ENCODE measurements at places on chromosomes 5 and 9.

GRCh38 chr5:56900858-56901578 lies 8.4 kb upstream of the SETD9 start:
- DNase-seq, result no peak

- DNase-seq, result no peak
These were observed 77.8 kb downstream of the TTLL11 start for GRCh38 chr9:122015170-122015821.

GRCh38 chr5:125006011-125006685 lies 259.7 kb upstream of the ZNF608 start:
- peak; percentile 19 for DNase-seq

DNA sequence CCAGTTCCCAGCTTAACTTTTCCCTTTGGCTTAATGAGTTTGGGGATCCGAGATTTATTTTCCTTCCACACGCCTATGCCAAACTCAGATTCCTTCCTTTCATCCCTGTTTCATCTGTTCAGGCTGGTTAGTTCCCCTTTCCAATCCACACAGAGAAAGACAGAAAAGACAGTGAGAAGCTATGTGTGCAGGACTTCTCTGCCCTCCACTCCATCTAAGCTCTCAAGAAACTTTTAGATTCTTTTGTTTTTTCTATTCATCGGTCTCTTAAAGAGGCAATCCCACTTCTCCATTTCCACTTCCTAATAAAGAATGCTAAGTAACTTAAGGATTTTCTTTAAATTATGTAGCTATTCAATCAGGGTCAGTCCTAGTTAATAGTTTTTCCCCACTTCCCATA lies 11.2 kb downstream of the ITGA1 start:
- DNase-seq, result no peak

- no peak for DNase-seq
These were observed 2.3 kb downstream of the TTF1 start for GRCh38 chr9:132404228-132404881.

GRCh38 chr5:111901296-111901695 lies 144.3 kb upstream of the NREP start:
- no peak for DNase-seq

DNA sequence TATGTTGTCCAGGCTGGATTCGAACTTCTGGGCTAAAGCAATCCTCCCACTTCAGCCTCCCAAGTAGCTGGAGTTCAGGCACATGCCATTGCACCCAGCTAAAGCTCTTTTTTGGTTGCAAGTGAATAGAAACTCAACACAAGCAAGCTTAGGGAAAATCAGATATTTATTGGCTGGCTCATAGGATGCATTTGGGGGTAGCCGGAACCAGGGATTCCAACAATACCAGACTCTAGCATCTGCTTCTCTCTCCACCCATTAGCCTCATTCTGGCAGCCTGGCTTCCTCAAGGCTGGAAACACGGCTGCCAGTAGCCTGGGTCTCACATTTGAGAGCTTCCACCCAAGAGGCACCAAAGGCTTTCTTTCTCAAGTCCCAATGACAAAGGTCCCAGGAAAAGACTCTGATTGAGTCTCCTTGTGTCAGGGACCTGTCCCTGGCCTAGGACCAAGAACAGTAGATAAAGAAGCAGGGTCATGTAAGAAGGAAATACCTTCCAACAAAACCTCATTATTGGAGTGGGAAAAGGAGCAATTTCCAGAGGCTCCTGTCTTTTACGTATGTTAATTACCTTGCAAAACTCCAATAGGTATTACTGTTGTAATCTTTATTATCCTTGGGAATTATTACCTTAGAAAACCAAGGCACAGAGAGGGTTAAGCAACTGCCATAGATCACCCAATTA lies 23.0 kb upstream of the B4GALT1 start:
- DNase-seq, result no peak

DNA sequence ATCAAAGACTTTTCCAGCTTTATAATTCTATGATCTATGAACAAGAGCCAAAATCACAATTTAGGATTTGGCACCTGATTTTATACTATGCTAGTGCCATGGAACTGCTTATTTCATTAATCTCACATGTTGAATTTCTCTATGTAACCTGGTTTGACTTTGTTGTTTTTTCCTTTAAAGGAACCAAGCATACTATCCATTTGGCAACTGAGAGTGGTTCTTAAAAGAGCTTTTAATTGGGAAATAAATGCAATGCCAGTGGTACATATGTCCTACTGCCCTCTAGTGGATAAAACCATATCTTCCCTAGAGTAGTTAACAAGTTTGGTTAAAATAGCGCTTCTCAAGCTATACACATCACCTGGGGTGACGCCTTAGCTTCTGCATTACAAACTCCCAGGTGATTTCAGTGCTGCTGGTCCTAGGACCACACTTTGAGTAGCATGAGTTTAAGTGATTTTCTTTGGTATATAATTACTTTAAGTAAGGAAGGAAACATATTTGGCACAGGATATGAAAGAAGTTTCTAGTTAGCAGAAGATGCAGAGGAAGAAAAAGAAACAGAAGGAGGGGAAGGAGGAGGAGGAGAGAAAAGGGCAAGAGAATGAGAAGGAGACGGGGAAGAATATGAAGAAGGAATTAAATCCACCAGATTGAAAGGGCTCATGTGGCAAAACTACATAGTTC lies 56.8 kb downstream of the FGF10 start:
- peak; percentile 28 for DNase-seq

- DNase-seq, result peak; percentile 8
These were observed 758.4 kb upstream of the SEMA6A start for GRCh38 chr5:117333011-117333410.

- no peak for DNase-seq
These were observed 51.0 kb downstream of the TRPC7 start for GRCh38 chr5:136314302-136314701.

GRCh38 chr5:141508798-141509611 lies 20.1 kb downstream of the PCDHGC5 start:
- peak; percentile 14 for DNase-seq

DNA sequence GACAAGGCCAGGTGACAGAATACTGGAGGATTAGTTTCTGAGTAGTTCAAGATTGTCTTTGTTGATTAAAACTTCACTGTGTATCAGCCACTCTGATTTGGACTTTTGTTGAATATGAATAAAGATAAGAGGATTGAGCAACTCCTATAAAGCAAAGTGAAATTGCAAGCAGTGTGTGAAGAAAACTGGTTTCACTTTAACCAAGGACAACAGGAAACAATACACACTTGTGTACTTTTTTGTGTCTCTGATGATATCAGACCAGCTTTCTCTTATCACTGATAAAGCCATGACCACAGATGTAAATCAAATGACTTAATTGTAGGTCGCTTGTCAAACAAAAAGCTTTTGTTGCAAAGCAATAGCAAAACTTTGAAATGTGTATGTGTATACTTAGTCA lies 268.6 kb downstream of the FER start:
- no peak for DNase-seq

DNA sequence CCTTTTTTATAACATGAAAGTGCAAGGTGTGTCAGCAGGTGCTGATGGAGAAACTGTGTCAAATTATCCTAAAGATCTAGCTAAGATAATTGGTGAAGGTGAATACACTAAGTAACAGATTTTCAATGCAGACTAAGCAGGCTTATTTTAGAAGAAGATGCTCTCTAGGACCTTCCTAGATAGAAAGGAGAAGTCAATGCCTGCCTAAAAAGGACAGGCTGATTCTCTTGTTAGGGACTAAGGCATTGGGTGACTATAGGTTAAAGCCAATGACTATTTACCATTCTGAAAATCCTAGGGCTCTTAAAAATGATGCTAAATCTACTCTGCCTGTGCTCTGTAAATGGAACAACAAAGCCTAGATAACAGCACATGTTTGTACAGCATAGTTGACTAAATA lies 1682.4 kb downstream of the MAT2B start:
- no peak for DNase-seq

GRCh38 chr9:114619191-114619761 lies 8.2 kb downstream of the TMEM268 start:
- DNase-seq, result no peak

GRCh38 chr9:113352411-113352810 lies 3.1 kb downstream of the BSPRY start:
- no peak for DNase-seq

DNA sequence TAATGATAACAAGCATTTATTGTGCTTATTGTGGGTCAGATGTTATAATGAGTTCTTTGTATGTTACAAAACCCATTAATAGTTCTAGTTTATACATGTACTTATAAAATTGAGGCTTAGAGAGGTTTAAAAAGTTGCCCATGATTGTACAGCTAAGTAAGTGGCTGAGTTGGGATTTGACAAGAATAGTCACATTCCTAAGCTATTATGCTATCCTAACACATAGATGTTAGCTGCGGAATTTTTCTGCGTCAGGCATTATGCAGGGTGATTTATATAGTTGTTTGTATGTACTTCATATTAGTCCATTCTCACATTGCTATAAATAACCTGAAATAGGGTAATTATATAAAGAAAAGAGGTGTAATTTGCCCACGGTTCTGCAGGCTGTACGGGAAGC lies 12.5 kb downstream of the COMMD10 start:
- DNase-seq, result no peak

GRCh38 chr5:1883120-1883924 lies 597 bp upstream of the IRX4 start:
- peak; percentile 31 for DNase-seq

- no peak for DNase-seq
These were observed 79.7 kb upstream of the SSBP2 start for GRCh38 chr5:81830596-81830995.

GRCh38 chr9:95017062-95017461 lies 290.6 kb downstream of the AOPEP start:
- DNase-seq, result no peak

- no peak for DNase-seq
These were observed 28.7 kb upstream of the TIMD4 start for GRCh38 chr5:156991714-156992113.

GRCh38 chr5:142143878-142144277 lies 35.3 kb downstream of the NDFIP1 start:
- DNase-seq, result no peak

- no peak for DNase-seq
These were observed 38.9 kb downstream of the PRRC2B start for GRCh38 chr9:131432597-131433301.

GRCh38 chr5:4113426-4113825 lies 517.8 kb downstream of the IRX1 start:
- DNase-seq, result no peak

GRCh38 chr5:112663146-112663545 lies 74.5 kb upstream of the APC start:
- DNase-seq, result no peak

DNA sequence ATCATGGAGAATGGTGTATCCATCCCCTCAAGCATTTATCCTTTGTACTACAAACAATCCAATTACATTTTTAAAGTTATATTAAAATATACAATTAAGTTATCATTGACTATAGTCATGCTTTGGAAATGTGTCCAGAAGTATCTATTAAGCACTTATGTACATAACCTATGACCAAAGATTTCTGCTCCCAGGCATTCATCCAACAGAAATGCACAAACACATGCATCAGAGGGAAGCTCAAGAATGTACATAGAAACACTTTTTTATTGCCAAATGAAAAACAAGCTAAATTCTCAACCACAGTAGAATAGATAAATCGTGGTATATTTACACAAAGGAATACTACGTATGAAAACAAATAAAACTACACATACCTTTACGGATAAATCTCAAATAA lies 700.5 kb upstream of the ZNF608 start:
- no peak for DNase-seq

GRCh38 chr9:136225748-136226679 lies 19.6 kb downstream of the QSOX2 start:
- DNase-seq, result no peak

DNA sequence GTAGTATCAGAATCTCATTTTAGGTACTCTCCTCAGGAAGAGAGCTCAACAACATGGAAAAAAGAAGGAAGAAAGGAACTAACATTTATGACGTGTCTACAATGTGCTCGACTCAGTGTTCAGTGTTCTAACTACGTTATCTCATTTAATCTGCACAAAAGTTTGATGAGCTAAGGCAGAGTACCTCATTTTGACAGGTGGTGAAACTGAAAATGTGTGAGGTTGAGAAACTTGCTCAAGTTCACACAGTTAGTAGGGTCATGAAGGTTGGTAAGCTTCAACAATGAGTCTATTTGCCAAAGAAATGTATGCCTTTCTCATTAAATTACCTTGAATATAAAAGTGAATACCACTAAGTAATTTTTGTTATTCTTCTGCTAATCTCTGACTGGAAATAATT lies 165.1 kb downstream of the CAAP1 start:
- no peak for DNase-seq

DNA sequence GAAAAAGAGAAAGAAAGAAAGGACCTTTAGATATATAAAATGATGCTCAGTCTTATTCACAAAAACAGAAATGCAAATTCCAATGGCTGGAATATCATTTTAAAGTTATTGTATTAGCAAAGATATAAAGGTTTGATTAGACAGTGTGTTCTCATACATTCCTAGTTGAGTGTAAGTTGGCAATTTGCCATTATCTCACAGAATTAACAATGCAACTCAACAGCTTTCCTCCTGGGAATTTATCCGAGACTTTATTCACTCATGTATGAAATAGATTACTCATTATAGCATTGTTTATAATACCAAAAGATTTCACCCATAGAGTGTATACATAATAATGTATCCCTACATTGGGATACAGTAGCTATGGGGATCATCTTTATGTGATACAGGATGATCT lies 27.1 kb upstream of the MLLT3 start:
- no peak for DNase-seq

- no peak for DNase-seq
These were observed 40.3 kb downstream of the NUP188 start for GRCh38 chr9:128987805-128988204.

DNA sequence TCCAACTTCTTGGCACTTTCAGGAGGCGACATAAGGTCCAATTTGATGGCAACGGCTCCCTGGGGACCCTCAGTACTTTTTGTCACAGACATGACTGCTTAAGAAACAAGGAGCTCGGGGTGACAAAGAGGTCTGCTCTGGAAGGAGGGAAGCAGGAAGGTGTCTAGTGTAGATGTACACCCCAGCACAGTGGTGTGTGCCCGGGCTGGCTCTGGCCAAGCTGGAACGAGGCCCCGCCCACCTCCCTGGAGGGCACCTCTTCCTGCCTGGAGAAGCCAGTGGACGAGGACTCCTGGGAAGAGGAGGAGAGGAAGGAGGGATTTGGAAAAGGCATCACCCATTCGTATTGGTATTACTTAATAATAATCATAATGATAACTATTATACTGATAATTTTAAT lies at the start of gene SLC36A2:
Gene SLC36A2, minus strand, starts transcription at position 191 of the 400 bp plus-strand sequence. Its CDS starts 99 bp downstream, at position 92.
- no peak for DNase-seq

DNA sequence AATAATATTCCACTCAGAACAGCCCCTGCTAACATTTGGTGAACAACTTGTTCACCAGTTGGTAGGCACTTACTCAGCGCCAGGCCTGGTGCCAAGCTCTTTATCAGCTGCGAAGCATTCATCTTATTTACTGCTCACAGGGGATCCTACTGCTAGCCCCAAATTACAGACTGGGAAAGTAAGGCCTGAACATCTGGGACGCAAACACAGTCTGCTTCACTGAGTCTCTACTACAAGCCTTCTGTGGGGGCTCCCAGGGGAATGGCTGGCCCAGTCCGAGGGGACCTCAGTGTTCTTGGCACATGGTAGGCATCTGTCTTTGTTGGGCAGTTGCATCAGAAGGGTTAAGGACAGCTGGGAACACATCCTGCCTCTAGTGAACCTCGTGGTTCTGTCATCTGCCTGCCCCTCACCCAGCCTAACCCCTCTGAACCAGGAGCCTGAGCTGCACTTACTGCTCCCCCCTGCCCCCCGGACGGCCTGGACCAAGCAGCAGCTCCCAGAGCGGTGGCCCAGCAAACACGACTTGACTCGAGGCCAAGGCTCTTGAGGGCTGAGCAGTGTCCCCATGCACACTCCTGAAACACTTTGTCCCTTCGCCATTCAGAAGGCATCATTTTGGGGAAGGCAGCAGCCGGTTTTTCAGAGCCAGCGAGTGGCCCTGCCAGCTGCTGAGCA lies at the start of gene PHYHD1:
Gene PHYHD1, plus strand, starts transcription at position 602 of the 678 bp plus-strand sequence. CDS start 1,342 bp downstream, outside the sequence.
- DNase-seq, result no peak
